ENCODE measurements at places on chromosomes 16 and 17.
A peak's percentile ranks its signal among the peaks of the same experiment; 100 is the strongest.

GRCh38 chr17:13117616-13118015 lies 99.8 kb upstream of the ELAC2 start:
- no peak for DNase-seq

DNA sequence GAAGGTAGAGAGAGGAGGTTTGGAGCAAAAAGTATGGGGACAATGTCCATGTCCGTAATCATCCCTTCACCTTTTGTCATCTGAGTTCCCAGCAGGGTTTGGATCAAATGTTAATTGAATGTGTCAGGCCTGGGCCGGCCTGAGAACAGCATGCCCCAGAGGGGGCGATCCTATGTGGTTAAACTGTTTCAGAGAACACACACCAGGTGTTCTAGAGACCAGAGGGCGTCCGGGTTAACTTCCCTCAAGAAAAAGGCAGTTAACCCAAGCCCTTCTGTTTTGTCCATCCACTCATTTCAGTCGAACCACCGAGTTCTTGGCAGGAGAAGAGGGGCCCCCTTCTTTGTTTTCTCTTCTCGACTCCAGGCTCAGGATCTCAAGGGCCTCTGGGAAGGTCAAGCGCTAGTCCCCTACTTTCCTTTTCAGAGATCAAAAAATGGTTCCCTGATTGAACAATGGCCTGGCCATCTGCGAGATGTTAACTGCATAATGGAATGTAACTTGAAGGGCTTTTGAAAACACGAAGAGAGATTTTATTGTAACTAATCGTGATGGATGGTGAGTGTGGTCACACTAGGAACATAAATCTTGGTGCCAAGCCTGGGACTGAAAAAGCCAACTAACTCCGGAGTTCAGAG lies 142.5 kb downstream of the IRX3 start:
- no peak for DNase-seq

DNA sequence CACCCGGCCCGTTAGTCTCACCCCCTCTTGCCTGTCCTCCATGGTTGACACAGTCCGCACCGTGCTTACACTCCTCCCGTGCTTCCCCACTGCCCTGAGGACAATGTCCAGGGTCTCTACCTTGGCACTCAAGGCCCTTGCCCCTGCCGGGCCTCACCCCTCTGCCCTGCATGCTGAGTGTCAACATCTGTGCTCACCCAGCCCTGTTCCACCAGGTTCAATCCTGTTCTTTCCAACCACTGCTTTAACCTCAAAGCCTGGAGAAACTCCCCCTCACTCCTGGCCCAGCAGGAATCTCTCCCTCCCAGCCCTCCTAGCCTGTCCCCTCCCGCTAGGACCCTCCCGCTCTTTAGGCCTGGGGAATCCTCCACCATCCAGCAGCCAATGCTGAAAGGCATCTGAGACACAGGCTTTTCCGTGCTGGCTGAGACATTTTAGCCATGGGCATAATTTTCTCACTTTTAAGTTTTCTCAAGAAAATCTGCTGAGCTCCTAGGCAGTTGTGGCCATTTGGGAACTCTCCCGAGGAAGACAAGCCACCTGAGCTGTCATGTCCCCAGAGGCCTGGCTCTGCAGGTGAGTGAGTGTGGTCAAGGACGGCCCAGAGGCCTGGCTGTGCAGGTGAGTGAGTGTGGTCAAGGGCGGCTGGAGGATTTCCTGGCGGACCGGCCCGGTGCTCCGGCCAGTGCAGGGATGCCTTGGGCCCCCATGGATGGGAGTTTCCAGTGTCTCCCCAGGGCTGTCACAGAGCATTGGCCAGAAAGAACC lies 10.8 kb upstream of the P2RX1 start:
- DNase-seq, result no peak

DNA sequence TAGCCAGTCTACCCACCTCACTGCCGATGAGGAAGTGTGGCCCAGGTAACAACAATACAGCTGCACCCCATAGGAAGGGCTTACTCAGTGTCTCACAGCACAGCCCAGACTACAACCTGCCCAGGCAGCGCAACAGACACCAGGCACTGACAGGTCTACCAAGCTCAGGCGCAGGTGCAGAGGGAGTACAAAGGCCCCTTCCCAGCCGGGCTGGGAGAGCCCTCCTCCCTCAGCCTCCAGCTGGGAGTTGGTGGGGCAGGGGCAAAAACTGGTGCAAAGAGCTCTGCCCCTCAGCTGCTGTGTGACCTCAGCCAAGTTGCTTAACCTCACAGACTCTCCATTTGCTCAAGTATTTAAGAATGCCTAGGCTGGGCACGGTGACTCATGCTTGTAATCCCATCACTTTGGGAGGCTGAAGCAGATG lies 112.6 kb upstream of the LHX1 start:
- DNase-seq, result no peak

DNA sequence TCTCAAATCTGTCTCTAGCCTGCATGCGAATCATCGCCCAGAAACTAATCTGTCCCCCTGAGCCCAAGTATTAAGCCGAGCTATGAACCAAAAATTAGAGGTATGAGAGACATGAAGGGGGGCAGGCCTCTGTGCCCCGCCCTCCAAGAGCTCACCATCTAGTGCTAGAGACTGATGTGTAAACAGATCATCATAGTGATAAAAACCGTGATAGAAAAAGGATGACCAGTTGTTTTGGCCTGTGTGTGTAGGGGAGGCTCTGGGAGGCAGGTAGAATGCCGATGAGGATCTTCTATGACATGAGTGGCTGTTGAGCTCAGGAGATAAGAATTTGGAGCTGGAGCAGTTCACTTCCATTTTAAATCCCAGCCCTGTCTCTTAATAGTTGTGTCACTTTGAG lies 89.1 kb upstream of the TBX2 start:
- no peak for DNase-seq

GRCh38 chr17:59366773-59367656 lies 35.6 kb downstream of the YPEL2 start:
- peak; percentile 90 for DNase-seq

DNA sequence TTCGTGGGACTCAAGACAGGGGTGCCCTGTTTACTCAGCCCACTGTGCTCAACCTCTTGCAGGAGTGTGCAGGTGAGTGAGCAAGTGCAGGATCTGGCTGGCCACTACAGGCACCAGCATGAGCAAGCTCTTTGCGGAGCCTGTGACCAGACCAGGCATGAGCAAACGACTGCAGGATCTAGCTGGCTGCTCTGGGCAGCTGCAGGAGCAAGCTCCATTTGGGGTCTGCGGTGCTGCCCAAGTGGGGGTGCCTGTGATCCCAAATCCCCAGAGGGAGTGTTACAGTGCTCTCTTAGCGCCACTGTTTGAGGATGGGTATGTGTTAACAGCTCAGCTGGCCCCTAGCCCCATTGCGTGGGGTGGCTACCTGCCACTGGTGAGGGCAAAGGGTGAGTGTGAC lies 2.4 kb downstream of the USP6 start:
- no peak for DNase-seq

DNA sequence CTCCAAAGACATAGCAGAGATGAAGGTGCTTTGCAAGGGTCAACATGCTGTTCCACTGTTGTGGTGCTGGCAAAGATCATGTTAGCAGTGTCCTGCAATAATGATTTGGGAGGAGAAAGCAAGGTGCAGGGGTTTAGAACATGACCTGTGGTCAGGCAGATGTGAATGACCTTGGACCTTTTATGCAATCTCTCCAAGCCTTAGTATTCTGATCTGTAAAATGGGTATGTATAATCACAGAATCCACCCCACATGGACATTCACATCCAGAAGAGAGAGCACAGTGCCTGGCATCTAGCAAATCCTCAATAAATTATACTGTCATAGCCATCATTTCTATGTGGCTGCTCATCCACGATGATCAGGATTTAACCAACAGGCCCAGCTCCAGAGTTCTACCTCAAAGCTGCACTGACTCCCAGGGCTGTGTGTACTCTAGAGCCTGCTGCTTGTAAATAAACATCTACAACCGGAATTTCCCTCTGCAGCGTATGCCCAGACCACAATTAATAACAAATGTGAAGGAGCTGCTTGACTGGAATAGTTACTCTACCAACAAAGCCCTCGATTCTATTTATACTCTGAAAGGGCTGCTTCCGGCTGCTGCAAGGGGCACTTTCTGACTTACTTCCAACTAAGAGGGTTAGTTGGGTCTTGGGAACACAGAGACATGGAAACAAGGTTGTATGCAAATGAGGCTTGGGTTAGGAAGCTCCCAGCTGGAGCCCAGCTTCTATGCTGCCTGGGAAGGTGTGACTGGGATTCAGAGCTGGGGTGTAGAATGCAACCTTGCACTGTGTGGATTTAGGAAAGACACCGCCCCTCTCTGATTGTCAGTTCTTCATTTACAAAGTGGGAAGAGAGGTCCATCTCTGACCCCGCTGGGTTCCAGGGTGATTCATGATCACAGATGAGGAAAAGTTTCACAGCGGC lies 265.2 kb downstream of the XYLT1 start:
- peak; percentile 88 for DNase-seq

DNA sequence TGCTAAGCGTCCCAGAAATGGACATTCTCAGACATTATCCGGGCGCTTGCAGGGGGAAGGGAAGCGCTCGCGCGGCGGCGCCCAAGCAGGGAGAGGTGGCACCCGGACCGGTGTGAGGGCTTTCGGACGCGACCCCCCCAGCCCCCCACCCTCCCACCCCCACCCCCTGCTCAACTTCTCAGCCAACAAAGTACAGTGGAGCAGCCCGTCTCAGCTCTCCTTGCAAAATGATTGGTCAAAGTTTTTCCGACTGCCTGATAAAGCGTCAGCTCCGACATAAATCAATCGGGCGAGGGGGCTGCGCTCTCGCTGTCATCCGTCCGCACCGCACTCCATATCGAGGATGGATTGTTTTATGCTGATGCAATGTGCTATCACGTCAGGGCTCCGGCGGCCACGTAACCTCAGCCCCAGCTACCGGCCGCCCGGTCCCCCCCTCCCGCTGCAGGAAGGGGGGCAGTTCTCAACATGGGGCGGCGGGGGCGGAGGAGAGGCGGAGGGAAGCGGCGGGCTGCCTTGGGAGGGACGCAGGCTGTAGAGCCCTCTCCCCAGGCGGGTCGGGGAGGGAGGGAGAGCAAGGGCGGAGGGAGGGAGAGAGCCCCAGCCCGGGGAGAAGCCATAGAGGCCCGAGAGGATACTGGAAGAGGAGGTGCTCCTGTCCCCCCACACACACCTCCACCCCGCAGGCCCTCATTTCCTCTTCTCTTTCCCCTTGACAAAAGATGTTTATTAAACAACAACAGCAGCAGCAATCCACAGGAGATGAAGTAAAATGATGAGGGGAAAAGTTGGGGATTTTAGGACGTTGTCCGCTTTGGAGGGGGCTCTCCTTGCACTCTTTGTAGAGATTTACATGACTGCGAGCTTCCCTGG lies at the start of gene HOXB9:
Gene HOXB9 (minus strand): TSS at position 114 of the 873 bp plus-strand sequence. CDS start 89 bp downstream, at position 25.
- DNase-seq, result peak; percentile 84
